NAMALWA (cell line): ENCODE measurements at places on chromosomes 3 and 15.
A peak's percentile ranks its signal among the peaks of the same experiment; 100 is the strongest.

- DNase-seq = no peak
These were observed 17.8 kb upstream of the LRIG1 start for GRCh38 chr3:66518644-66519043.

DNA sequence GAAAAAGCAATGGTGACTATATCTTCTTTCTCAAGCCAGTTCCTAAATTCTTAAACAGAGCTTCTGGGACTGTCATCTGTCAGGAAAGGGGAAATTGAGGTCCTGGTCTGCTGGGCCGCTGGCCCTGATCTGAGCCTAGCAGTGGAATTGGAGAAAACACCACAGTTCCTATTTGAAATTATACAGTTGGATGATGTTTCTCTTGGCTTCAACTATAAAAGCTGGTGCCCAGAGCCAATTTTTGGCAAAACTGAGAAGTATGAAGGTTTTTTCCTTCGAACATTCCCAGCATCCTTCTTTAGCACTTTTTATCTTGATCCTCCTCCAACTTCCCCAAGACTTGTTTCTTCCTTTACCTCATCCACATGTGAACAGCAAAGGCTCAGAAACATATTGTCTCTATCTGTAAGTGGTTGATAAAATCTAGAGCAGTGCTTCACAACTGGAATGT, 83.9 kb downstream of the CD47 start:
- no peak for DNase-seq

- no peak for DNase-seq
These were observed 116.3 kb downstream of the KCNAB1 start for GRCh38 chr3:156236556-156237260.

GRCh38 chr15:65558997-65559760, 28.9 kb downstream of the HACD3 start:
- no peak for DNase-seq

DNA sequence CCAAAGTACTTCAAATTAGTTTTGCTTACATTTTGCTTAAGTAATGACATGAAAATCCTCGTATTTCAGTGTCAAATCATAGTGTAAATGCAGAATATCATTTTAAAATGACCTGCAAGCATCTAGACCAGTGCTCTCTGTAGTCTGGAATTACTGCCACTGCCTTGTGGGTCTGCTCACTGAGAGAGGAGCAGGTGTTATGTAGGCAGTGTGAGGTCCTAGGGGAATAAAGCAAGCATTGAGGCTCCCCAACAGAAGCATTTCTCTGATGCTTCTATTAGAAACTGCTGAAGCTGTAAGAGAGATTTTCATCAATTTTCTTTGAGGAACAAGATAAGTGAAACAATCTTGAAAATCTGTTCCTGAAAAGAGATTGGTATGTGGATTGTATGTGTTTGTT, 253.2 kb downstream of the BBX start:
- peak; percentile 12 for DNase-seq

GRCh38 chr3:87833039-87833377, 225.8 kb downstream of the CGGBP1 start:
- no peak for DNase-seq

DNA sequence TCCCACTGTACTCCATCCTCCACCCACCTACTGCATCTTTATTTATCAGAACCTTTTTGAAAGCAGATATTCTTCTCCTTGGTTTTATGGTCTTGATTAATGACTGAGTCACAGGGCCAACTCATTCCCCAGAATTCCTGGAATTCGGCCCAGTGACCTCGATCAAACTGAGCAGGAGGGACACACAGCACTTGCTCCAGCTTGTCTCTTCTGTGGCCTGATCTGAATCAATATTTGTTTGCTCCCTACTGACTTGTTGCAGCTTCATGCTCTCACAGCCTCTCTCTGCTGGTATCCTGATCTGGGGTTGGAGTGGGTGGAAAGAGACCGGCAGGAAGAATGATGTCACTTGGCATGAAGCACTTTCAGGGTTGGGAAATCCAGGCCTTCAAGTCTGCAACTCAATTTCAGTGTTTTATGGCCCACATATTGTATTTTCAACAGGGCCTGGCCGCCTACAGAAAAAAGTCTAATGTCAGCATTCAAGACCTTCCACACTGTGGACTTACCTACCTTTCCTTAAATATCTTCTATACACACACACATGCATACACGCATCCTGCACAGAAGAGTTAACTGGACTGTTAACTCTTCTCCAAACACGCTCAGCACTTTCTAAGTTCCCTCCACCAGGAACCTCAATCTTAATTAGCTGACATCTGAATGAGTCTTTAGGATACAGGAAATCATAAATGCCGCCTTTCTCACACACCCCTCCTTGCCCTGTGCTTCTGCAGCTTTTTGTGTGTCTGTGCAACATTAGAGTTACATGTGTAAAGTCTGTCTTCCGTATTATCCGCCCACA, 4.6 kb downstream of the ANXA2 start:
- DNase-seq = no peak

- no peak for DNase-seq
These were observed 149.7 kb upstream of the IL12A start for GRCh38 chr3:159838938-159839337.

- no peak for DNase-seq
These were observed 53.7 kb upstream of the ZNF280D start for GRCh38 chr15:56786966-56787365.

DNA sequence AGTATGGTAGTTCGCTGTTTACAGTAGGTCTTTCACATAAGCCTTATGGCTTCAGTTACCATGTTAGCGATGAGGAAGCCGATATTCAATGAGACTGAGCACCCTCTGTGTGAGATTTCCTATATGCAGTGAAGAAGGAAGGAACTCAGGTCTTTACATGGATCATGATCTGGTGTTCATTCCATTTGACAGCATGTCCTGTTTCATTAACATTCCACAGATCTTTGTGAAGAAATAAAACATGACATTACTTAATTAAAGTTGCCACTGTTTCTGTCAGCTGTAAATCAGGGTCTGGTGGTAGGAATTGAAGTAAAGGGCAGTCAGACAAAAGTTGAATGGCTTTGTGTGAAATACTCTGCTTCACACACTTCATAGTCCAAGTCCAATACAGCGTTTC, 768.6 kb downstream of the ZPLD1 start:
- no peak for DNase-seq
